Dermis microvascular lymphatic vessel endothelial cell (primary cell): ENCODE measurements at places on chromosomes 16 and 17.

DNA sequence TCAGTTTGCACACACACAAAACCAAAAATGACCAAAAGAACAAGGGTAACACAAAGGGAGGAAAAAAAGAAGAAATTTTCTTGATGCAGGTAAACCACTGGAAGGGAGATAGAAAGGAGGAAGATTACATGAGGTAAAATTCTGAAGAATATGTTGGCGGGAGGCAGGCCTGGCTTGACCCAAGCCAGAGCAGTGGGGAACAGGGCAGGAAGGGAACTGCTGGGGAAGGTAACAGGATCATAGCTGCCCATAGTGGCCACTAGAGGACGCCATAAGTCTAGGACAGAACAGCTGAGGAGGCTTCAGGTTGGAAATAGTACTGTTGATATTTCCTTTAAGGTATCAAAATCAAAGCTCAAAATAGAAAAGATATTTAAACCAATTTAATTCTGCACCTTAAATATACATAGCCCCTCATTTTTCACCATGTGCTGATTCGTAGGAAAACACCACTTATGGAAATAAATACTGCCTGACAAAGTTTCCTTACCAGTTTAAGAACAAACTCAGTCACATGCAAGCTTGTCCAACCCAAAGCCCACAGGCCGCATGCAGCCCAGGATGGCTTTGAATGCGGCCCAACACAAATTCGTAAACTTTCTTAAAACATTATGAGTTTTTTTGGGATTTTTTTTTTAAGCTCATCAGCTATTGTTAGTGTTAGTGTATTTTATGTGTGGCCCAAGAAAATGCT, 15.5 kb downstream of the VPS35 start:
- peak; percentile 54 for DNase-seq

DNA sequence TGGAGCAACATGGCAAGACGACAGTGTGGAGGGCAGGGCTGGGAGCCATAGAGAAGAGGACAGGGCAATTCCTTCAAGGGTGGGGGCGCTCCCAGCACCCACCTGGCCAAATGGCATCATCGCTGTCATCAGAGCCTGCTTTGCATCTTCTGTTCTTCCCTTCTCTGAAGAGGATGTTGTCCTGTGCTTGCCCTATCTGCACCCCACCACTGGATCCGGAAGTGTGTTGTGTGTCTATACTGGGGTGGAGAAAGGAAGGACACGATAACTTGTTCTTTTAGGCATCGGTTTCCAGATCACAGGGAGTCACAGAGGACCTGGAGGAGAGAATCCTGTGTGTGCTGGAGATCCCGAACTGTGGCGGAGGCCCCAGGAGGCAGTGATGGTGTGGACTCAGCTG, 25.7 kb upstream of the ANKRD40CL start:
- DNase-seq, result no peak

DNA sequence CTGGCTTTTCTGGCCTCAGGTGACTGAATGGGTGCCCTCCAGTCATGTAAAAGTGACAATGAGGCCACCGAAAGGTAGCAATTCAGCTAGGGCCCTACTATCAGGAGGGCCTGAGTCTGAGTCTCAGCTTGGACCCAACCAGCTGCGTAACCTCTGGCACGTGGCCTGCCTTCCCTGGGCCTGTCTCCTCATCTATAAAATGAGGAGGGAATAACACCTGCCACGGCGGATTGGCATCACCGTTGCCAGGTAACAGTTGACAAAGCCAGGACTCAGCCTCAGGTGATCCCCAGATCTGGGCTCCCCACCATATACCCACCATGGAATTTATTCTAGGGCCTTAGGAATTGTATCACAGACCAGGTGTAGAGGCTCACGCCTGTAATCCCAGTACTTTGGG, 217.1 kb downstream of the KATNIP start:
- DNase-seq, result no peak

DNA sequence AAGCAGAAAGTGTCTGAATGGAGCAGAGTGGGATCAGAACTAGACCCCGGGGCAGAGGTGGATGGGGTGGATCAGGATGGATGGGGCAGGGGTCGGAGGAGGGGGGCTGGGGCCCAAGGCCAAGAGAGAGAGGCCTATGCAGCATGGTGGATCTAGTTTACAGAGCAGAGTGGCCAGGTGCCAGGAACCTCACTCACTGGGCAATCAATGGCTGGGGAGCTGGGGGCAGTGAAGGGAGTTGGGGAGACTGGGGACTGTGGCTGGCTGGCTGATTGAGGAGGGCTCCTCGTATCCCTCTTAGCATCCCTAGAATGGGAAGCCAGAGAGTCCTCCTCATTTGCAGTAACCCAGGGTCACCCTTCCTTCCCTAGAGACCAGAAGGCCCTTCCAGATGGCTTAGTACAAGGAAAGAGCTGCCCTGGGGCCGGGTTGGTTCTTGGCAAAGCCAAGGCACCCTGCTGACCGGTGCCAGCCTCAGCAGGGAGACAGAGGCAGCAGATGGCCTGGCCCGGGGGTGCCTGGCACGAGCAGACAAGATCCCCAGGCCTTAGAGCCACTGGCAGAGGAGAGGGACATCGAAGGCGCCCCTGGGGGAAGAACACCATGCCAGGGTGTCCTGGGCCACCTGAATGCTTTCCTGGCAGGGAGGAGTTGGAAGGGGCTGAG, 36.8 kb downstream of the SRCIN1 start:
- no peak for DNase-seq

GRCh38 chr17:68400404-68400735, 56.9 kb downstream of the WIPI1 start:
- no peak for DNase-seq

DNA sequence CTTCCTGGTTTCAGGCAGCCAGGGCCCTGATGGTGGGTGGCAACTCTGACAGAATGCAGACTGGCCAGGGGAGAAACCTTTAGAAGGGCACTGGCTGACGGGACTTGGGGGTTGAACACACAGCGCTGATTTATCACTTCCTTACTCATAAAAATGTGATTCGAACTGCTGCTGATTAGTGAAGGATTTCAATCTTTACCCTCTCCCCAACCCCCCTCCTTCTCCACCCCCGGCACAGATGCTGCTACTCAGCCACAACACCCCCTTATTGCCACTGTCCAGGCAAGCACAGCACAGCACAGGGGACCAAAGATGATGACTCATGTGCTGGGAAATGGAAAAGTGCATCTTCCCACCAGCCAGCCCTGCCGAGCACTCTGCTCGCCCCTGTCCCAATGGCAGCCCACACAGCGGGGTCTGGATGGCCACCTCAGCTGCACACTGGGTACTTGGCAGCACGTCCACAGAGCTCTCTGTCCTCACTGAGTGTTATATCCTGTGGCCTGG, 70.1 kb downstream of the SMG6 start:
- no peak for DNase-seq

- DNase-seq, result peak; percentile 34
Measured at GRCh38 chr17:55576237-55576995, 65.2 kb upstream of the SMIM36 start.

DNA sequence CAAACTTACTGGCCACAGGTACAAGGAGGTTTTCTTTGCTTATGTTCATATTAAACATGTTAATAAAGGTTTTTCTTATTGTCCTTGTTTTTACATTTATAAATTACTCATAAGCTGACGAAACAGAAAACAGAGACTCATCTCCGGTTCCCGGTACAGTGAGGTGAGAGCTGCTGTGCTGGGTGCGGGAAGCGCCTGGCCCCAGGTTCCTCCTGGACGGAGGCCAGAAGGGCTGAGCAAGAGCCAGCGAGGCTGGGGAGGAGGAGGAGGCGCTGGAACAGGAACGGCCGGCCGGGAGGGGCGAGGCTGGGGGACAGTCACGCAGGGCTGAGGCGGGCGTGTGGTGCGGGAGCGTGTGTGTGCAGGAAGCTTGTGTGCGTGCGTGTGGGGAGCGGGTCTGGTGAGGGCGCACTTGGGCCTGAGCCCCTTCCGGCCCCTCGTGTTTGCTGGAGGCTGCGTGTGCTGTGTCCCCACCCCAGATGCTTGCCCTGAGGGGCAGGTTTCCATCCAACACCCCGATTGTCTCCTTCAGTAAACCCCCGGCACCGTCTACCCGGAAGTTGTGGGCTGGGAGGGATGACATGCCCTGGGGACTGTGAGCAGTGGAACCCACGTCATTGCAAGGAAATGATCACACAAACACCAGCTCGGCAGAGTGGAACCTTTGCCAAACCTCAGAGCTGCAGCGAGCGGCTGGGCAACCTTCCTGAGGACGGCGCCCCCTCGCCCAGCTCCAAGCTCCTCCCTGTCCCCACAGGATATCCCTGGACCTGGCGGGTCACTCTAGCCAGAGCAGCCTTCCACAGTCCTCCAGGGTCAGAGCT, 19.5 kb downstream of the CD7 start:
- DNase-seq, result peak; percentile 91

DNA sequence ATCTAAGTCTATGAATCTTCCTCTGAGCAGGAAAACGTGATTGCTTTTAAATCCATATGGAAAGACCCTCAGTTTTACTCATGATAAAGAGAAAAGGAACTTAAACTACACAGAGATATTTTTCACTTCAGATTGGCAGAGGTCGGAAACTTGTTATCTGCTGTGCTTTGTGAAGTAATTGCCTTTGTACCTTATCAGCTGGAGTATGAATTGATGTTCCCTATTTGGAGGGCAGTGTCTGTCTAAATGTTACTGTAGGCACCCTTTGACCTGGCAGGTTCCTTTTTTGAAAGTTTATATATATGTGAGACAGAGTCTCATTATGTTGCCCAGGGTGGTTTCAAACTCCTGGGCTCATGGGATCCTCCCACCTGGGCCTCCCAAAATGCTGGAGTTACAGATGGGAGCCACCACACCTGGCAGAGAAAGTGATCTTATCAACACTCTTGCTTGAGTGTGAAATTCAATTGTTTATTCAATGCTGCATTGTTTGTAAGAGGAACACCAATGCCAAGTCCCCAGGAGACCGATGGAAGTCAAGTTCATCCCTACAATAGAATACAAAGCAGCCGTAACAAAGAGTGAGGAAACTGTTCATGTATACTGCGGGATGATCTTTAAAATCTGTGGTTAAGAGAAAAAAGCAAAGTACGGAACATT, 52.3 kb downstream of the ABCC1 start:
- DNase-seq, result no peak

DNA sequence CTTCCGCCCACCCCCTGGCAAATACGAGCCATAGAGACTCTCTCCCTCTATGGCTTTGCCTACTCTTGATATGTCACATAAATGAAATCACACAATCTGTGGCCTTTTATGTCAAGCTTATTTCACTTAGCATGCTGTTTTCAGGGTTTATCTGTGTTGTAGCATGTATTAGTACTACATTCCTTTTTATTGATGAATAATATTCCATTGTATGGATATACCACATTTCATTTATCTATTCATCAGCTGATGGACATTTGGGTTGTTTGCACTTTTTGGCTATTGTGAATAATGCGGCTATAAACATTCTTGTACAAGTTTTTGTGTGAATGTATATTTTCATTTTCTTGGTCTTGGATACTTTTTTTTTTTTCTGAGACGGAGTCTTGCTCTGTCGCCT, 37.0 kb upstream of the DHX8 start:
- DNase-seq, result no peak

DNA sequence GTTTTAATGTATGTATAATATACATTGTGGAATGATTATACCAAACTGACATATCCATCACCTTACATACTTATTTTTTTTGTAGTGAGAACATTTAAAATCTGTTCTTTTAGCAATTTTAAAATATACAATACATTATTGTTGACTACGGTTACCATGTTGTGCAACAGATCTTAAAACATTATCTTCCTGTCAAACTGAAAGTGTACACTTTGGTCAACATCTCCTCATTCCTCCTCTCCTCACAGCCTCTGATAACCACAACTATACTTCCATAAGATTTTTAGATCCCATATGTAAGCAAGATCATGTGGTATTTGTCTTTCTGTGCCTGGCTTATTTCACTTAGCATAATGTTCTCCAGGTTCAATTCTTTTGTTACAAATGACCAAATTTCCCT, 7.5 kb upstream of the DNAJA2 start:
- no peak for DNase-seq

- DNase-seq, result peak; percentile 88
Measured at GRCh38 chr16:23434380-23434779, 18.6 kb downstream of the COG7 start.

- no peak for DNase-seq
Measured at GRCh38 chr17:81859906-81860755, at the start of gene P4HB. Gene P4HB (minus strand): TSS chr17:81860535. CDS start chr17:81860471, 64 bp downstream.

DNA sequence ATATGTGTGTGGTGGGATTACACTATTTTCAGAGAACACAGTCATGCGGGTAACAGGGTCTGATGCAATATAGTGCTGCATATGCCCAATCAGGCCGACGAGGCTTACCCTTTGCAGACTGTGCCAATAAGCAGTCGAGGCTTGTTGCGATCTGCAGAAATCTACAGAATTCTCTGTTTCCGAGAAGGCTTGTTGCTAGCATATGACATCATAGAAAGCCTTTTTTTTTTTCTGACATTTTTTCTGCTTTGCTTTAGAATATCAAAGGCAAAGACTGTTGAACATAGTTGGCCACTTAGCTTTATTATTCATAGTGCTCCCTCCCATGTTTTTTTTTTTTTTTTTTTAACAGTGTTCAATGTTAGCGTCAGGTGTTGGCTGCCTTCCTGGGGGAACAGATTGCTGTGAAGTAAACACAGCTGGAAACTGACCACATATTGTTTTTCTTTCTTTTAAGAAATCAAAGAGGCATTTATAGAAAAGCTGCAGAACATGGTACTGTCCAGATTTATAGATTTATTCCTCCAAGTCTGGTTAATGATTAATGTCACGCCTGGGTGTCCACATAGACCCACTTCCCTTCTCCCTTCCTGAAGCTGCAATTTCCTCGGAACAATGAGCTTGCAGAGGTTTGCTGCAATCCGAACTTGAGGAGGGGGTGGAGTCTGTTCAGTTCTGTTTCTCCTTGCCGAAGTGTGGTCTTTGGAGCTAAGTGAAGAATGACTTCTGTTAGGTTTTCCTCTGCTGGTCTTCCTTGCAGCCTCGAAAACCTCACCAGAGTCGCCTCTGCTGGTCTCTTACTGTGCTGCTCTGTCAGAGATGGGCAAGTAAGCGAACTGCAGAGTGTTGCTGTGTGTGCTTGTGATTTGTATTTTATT, 87.3 kb downstream of the MAP2K6 start:
- DNase-seq, result peak; percentile 17

DNA sequence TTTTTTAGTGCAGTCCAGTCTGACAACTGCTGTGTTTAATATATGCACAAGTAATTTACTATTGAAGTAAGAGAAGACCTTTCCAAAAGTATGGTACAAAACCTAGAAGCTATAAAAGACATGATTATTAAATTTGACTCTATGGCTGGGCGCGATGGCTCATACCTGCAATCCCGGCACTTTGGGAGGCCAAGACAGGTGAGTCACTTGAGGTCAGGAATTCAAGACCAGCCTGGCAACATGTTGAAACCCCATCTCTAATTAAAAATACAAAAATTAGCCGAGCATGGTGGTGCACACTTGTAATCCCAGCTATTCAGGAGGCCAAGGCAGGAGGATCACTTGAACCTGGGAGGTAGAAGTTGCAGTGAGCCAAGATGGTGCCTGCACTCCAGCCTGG, 41.4 kb upstream of the VWA3A start:
- no peak for DNase-seq

GRCh38 chr16:52068447-52069074, 478.4 kb downstream of the TOX3 start:
- no peak for DNase-seq
